ENCODE measurements at places on chromosomes 3 and 15.
A peak's percentile ranks its signal among the peaks of the same experiment; 100 is the strongest.

GRCh38 chr3:128997486-128998133 is 3.5 kb upstream of the EFCC1 start:
- no peak for DNase-seq

- no peak for DNase-seq
Observed at GRCh38 chr3:12509466-12509865, 25.2 kb downstream of the TSEN2 start.

GRCh38 chr3:31753050-31753425 is 220.3 kb downstream of the STT3B start:
- no peak for DNase-seq

GRCh38 chr3:94064243-94064860 is 1.5 kb downstream of the NSUN3 start:
- DNase-seq, result no peak

- no peak for DNase-seq
Observed at GRCh38 chr15:68463996-68464395, 32.0 kb upstream of the ITGA11 start.

DNA sequence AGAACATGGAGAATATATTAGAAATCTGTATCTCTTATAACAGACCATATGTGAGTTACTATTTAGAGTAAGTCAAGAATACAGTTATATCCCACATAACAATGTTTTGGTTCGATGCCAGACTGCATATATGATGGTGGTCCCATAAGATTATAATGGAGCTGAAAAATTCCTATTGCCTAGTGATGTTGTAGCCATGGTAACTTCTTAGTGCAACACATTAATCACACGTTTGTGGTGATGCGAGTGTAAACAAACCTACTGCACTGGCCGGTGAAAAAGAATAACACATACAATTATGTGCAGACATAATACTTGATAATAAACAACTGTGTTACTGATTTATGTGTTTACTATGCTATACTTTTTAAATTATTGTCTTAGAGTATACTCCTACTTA is 69.8 kb upstream of the MNS1 start:
- peak; percentile 2 for DNase-seq

DNA sequence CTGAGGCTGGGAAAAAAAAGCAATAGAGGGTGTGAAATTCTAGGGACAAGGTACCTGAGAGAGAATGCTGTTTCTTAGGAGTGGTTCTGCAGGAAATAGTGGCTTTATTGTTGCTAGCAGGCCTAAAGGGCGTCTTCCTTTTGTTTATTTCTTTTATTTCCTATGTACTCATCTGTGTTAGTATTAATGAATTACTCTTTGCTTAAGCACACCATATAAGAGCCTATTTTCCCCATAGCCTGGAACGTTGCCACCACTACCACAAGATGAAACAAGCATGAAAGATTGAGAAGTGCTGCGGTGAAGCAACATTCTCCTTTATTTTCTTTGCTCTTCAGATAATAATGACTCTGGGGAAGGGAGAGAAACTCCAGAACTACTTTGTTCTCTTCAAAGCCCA is 21.3 kb upstream of the GOLIM4 start:
- DNase-seq, result no peak

GRCh38 chr15:74420193-74420905 is 13.4 kb downstream of the SEMA7A start:
- DNase-seq, result no peak

DNA sequence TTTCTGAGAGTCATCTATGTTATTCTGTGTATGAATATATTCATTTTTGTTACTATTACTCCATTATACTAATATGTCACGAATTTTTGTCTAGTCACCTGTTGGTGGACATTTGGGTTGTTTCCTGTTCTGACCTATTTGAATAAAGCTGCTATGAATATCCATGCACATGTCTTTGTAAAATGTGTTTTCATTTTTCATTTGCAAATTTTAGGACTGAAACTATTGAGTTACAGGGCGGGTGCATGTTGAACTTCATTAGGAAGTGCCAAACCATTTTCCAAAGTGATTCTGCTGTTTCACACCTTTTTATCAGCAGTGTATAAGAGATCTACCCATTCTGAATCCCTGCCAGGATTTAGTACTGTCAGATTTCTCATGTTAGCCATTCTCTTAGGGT is 37.7 kb upstream of the IQCF6 start:
- DNase-seq, result no peak

GRCh38 chr3:135756106-135756668 is 209.3 kb upstream of the PPP2R3A start:
- DNase-seq, result no peak

GRCh38 chr15:78052001-78052401 is 25.5 kb downstream of the TBC1D2B start:
- DNase-seq, result no peak

DNA sequence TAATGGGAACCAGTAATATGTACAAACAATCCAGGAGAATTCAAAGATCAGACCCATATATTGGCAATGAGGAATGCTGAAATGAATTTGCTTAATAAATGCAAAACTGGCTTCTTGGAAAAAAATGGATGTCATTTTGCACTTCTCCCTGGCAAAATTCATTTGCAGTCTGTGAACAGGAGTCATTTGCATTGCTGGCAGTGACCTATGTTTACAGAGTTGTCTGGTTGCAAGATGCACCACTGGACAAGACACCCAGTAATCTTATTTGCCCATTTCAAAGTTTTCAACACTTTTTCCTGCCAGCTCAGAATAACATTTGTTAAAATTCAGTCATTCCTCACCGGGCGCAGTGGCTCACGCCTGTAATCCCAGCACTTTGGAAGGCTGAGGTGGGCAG is 123.5 kb upstream of the KCNAB1 start:
- DNase-seq, result no peak

- DNase-seq, result no peak
Observed at GRCh38 chr3:13841141-13841540, 38.7 kb downstream of the WNT7A start.

DNA sequence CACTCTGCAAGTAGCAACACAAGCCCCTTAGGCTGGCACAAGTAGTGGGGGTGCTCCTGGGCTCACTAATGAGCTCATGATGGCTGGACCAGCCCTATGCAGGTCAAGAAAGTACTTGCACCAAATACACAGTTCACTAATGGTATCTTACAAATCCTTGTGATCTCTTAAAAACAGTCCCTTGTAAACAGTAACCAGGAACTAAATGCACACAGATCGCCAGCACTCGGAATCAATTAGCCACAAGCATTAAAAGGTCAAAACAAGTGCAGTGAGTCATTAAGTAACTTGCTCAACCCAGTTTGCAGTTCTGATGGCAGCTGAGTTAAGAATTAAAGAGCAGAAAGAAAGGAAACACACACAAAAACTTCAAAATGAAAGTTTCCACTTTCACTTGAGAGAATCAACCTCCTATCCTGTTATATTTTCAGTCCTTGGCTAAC is 43.2 kb downstream of the ARHGEF3 start:
- DNase-seq, result peak; percentile 69

- no peak for DNase-seq
Observed at GRCh38 chr3:24551626-24552025, 57.0 kb upstream of the THRB start.

Measured in kidney (tissue), 22 donors.